GM20000 (cell line): ENCODE measurements at places on chromosomes 7 and 10.

GRCh38 chr7:82335927-82336326, 107.7 kb downstream of the CACNA2D1 start:
- DNase-seq = no peak

GRCh38 chr10:124087672-124088634, 5.4 kb downstream of the CHST15 start:
- no peak for DNase-seq

DNA sequence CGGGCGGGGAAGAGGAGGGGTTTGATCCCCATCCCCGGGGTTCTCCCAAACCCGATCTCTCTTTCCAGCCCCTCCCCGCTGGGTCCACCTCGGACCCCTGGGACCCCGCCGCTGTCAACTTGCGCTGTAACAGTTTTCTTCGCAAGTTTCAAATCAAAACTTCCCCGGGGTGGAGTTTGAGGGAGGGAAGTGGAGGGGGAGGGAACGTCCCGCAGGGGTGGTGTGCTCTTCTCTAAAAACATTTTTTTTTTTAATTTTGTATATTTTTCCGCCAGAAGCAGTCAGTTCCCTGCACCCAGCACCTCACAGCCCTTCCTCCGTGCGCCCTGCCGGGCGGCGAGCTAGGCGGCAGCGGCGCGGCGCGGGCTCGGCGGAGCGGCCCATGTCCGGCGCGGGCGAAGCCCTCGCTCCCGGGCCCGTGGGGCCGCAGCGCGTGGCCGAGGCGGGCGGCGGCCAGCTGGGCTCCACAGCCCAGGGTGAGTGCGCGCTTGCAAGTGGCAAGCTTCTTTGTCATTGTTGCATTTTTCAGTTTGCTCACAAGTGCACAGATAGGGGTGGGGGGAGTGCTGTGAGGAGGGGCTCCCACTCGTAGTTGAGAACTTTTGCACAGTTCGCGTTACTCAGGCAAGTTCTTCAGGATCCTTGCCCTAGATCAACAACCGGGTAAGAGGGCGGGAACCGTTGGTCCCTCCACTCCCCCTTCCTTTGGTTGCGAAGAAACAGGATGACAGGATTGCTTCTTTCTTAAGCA, 933 bp downstream of the MDFIC start:
- DNase-seq = peak; percentile 74

- DNase-seq = no peak
Measured at GRCh38 chr10:71193516-71193915, 18.9 kb upstream of the UNC5B start.

- DNase-seq = no peak
Measured at GRCh38 chr10:124564881-124565280, 103.3 kb downstream of the LHPP start.

DNA sequence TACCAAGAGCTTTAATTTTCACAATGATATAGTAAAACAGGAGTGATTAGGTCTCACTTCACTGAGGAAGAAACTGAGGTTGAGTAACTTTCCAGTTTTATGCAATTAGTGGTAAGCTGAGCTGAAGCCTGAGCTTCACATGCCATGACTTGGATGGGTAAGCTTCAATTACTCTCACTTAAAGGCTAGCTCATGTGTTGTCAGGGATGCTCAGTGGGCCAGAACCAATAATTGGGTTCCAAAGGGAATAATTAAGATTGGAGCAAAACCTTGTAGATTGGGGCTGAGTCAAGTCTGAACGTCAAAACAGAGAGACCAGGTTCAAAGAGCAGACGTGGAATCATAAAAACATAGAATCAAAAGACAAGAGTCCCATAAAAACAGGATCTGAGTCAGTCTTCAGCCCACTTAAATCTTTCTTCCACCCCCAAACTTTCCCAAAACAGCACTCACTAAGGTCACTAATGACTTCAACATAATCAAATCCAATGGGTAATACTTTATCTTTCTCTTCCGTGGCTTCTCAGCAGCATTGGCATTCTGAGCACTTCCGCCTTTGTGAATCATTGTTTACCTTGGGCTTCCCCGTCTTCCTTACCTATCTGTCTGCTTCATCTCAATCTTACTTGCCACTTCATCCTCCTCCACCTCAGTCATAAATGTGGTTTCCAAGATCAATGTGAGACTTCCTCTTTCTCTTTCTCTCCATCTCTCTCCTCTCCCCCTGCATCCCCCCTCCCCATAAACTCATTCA, 23.0 kb upstream of the EGFR start:
- peak; percentile 46 for DNase-seq

DNA sequence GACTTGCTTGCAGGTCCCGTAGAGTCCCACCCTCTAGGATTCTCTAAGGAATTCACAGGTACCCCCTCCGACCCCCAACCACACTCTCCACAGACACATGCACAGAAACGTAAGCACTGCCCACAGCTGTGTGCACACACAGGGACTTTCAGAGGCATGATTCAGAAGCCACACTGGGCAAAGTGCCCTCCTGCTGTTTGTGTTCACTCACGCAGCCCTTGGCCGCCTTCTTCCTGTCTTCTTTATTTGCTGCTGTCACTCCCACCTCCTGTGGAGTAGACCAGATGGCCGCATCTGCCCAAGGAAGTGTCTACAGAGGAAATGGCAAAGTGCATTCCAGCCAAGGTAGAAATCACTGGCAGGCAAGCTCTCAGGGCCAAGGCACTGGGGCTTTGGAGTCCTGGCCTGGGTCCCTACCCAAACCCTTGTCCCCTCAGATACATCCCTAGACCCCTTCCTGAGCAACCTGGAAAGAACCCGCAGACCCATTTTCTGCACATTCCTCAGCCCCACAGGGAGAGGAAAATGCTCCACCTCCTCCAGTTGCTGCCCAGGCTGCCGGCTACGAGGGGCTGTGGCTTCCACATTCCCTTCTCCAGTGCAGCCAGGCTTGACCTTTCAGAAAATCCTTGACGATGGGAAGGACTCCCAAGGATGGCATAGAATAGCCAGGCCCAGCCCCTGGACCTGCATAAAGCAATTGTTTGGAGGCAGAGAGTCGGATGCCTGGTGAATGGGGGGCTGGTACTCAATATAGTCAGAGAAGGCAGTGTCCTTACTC, 21.6 kb upstream of the GIMAP8 start:
- DNase-seq = no peak

GRCh38 chr7:115558161-115558560, 472.4 kb downstream of the TFEC start:
- DNase-seq = no peak

- no peak for DNase-seq
Measured at GRCh38 chr10:6929148-6929830, 349.2 kb upstream of the PRKCQ start.

GRCh38 chr10:31426401-31426800, 107.4 kb downstream of the ZEB1 start:
- no peak for DNase-seq

DNA sequence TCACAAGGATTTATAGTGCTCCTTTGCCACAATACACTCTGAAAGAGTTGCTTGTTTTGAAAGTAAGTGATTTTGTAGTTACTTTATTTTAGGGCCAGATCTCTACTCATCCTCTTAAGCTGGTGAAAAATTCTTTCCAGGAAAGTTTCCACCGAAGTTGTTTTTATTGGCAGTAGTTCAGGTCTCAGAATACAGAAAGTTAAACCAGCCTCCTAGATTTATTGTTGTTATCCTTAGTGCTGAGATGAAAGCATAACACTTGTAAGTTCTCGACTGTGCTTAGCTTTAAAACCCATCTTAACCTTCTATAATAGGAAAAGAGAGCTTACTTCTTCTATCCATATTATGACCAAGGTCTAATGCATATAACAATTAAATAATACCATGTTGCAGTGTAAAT, 5.5 kb downstream of the AP3M1 start:
- DNase-seq = no peak

- peak; percentile 62 for DNase-seq
Measured at GRCh38 chr7:70761711-70762328, 370.1 kb upstream of the GALNT17 start.

DNA sequence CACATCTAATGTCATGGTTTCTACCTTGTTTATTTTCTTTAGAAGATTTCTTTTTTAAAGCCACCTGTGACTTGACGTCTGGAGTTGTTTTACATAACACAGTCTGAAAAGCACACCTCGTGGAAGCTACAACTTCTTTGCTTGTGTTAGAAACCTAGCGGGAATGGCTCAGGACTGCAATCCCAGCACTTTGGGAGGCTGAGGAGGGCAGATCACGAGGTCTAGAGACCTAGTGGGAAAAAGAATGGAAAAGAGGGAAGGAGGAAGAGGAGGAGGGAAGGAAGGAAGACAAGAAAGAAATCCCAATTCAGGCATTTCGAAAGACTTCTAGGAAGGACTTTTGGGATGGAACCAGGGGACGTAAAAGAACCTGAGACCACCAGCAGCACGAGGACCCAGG, 146.3 kb upstream of the CELF2 start:
- no peak for DNase-seq

GRCh38 chr10:23362879-23363792, 18.5 kb upstream of the C10orf67 start:
- peak; percentile 52 for DNase-seq

DNA sequence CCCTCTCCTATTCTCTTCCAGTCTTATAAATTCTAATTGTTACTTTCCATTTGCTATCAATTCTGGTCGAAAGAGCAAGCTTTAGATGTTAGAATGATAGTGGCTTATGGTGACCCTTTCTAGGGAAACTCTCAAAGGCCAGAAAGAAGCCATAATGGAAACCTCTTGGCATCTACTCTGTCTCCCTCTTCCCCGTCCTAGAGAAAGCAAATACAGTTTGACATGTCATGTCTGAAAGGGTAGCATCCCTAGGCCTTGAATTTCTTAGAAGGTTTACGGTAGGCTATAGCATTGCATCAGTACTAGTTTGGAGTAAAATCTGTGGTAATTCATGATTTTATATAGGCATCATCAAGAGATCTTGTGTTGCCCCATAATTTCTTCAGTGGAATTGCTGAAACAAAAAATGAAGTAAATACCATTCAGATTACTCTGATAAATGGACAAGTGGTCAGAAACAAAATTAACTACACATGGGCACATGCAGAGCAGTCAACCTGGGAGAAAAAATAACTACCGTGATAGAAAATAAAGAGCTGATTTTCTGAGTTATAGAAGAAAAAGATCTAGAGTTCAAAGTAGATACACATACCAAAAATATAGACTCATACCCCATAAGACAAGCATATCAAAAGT, 4.4 kb downstream of the PRKAR2B start:
- DNase-seq = no peak

GRCh38 chr10:2978574-2979273, 88.6 kb upstream of the PFKP start:
- no peak for DNase-seq

DNA sequence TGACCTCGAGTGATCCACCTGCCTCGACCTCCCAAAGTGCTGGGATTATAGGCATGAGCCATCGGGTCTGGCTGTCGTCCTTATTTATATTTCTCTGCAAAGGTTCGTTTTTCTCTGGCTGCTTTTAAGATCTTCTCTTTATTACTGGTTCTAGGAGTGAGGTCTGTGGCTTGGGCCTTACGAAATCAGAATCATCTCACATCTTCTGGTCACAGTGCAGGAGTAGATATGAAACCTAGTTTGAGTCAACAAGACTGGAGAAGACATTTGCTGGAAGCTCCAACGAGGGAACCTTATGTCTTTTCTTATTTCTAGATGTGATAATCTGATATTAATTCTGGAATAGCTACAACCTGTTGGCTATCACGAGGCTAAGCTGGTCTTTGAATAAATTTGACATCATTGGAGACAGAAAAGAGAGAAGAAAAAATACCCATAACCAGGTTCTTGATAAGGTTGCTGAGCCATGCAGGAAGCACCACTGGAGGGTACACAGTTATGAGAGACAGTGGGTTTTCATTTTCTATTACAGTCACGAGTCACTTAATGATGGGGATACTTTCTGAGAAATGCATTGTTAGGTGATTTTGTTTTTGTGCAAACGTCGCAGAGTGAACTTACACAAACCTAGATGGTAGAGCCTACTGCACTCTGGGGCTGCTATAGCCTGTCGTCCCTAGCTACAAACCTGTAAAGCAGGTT, 25.6 kb upstream of the IL15RA start:
- DNase-seq = no peak

DNA sequence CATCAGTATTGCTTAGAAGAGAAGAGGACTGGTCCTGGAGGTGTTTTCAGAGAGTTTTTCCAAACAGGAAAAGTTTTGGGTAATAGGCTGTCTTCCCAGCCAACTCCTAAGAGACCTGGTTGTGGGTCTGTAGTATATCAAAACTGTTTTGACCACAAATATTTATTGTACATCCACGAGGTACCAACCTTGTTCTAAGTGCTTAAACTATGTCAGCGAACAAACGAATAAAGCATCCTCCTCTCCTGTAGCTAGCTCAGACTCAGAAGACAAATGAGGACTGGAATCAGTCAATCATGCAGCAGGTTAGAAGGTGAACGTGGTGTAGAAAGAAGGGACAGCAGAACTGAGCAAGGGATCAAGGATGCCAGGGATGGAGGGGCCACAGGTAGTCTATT, 61.6 kb upstream of the MKI67 start:
- no peak for DNase-seq

GRCh38 chr10:86361156-86362128, 5.2 kb downstream of the GRID1 start:
- DNase-seq = no peak

DNA sequence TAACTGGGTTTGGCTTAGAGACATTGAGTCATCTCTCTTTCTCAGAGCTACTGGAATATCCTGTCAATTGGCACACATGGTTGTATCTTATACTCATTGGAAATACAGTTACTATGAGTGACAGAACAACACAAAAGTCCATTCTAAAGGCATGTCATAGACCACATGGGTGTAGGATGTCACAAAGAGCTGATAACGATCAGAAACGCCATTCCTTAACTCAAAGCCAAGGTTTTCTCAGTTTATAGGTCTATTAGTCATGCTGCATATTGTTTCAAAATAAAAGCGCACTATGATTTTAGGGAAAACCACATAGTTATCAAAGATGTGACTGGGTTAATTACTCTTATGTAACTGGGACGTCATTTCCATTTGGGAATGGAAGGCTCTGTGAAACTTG, 147.2 kb upstream of the FAM171A1 start:
- no peak for DNase-seq

DNA sequence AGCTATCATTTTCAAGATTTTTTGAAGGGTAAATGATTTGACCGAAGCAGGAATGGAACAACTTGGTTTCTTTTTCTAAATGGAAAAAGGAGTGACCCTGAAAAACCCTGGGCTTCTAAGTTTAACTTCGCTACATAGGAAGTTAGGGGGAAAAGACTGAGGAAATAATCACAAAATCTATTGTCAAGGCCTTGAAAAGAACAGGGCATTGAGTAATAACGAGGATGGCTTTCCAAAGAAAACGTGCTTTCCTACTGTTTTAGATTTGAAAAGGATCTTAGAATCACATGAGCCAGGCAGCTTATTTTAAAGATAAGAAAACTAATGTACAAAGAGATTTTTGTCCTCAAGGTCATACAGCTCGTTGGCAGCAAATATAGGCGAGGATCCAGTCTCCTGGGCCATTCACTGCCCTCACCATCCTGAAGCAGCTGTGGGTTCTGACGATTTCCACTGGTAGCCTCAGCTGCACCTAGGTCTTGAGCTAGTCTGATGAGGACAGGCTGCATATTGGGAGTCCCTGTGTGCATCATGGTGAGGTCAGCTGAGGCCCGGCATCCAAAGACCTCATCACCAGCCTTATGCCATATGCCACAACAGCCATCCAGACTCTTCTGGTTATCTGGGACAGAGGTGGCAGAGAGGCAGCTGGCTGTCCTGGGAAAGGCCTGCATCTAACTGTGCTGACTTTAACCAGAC, 384.7 kb upstream of the NRP1 start:
- DNase-seq = no peak

GRCh38 chr7:24653316-24654085, 80.2 kb downstream of the PALS2 start:
- no peak for DNase-seq

GRCh38 chr7:92747041-92747835, 89.1 kb downstream of the CDK6 start:
- no peak for DNase-seq

GRCh38 chr7:91434836-91435235, 170.6 kb downstream of the FZD1 start:
- no peak for DNase-seq
